ENCODE measurements at places on chromosomes 7 and 10.

- DNase-seq, result no peak
Observed at GRCh38 chr10:26455567-26456315, 17.6 kb downstream of the APBB1IP start.

- no peak for DNase-seq
Observed at GRCh38 chr10:95391581-95392216, 100.9 kb upstream of the PDLIM1 start.

DNA sequence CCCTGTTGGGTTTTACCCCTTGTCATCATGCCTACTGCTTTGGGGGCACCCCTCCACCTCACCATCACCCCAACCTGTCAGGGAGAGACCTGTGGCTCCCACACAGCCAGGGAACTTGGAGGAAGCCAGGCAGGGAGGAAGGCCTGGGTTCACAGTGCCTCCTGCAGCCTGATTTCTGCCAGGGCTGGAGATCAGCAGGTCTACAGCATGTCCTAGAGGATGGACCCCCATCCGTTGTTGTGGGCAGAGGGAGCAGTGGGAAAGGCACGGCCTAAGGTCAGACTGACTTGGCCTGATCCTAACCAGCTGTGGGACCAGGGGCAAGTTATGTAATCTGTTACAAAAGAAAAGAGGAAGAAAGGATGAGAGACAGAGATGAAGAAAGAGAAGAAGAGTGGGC, 28.2 kb downstream of the ZCCHC24 start:
- no peak for DNase-seq

DNA sequence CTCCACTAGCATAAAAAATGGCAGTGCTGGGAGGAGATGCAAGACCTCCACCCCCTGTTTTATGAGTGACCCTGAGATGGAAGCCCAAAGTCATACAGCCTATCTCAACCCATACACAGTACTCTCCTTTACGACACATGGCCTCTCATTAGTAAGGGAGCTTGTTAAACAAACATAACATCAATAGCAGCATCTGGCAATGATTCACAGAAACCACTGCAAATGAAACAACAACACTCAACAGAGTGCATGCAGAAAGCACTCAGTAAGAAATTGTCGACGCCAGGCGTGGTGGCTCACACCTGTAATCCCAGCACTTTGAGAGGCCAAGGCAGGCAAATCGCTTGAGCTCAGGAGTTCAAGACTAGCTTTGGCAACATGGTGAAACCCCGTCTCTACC, 27.5 kb upstream of the FIGNL1 start:
- no peak for DNase-seq

- no peak for DNase-seq
Observed at GRCh38 chr7:70037171-70037933, 439.1 kb downstream of the AUTS2 start.

DNA sequence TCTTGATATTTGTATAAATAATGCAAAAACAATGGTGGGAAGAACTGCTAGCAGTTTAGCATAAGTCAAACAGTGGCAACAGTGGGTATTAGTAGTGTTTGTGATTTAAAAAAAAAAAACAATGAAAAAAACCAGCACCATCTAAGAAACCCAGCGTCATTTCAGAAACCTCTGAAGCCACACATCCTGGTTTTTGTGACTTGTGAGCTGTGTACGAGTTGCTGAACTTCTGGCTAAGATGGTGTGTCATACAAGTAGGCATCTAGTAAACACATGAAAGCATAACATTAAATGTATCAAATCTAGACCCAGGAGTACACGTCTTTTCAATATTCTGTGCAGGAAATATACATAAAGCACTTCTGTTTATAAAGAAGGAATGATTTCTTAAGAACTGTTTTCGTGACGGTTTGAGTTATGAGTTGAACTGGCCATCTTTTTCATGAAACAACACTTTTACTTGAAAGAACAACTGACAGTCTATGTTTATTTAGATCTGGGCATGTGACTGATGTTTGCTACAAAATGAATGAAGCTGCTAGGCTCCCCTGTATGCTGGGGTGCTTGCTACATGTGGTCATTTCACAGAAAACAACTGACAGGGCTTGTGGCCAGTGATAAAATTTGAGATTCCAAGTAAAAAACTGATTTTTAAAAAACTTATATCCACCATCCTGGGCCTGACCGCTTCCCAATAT, 143.5 kb downstream of the PIP4K2A start:
- no peak for DNase-seq

- no peak for DNase-seq
Observed at GRCh38 chr10:103736763-103737162, 118.6 kb downstream of the SH3PXD2A start.
